ENCODE measurements at places on chromosomes 1 and 21.
A peak's percentile ranks its signal among the peaks of the same experiment; 100 is the strongest.

DNA sequence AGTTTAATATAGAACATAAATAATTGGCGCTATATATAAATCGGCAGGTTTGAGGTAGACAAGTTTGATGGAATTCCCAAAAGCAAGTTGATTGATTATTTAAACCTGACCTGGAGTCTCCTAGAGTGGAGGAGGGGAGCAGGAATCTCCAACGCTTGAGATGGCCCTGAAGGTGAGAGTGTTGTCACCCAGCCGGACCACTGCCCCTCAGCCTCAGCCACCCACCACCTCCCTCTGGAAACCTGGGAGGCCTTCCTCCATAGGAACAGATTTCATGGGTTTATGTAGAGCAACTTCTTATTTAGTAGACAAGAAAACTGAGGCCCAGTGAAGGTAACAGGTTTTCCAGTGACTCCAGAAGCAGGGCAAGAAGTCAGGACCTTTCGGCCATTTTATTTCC, 389.5 kb downstream of the KIF26B start:
- DNase-seq: no peak

GRCh38 chr21:17585875-17586450, 26.7 kb downstream of the BTG3 start:
- DNase-seq: peak; percentile 66

DNA sequence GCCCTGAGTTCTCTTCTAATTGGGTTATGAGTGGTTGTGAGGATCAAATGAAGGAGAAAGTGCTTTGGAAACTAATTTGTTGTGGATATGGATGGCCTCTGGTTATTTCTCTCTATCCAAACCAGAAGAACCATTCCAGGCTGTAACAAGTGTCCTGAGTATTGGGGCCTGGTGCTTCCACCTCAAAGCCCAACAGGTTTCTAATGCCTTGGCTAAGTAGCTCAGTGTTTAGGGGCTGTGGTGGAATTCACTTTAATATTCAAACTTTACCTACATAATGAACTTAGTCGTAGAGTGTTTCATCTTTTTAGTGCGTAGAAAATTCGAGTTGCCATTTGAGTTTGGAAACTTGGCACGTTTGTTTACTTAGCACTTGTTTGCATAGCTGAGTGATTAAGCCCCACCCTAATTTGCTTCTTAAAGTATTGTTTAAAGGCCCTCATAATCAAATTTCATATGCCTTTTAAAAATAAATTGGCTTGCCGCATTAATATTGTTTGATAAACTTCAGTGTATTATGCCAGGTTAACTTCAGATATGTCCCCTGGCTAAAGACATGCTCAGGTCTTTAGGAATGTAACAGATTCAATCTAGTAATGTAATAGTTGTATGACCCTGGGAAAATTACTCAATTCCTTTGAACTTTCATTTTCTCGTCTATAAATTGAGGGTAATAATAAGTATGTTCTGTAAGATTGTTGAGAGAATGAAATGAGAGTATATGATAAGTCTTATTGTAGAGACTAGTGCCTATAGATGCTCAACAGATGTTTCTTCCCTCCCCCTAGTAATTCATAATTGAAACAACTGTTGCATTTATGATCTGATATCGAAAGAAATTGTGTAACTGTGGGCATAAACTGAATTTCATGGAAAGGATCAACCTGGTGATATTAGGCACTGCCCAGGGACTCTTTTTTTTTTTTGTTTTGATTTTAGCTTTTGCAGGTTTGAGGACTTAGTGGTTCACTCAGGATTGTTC, 1.6 kb downstream of the AGO4 start:
- no peak for DNase-seq

DNA sequence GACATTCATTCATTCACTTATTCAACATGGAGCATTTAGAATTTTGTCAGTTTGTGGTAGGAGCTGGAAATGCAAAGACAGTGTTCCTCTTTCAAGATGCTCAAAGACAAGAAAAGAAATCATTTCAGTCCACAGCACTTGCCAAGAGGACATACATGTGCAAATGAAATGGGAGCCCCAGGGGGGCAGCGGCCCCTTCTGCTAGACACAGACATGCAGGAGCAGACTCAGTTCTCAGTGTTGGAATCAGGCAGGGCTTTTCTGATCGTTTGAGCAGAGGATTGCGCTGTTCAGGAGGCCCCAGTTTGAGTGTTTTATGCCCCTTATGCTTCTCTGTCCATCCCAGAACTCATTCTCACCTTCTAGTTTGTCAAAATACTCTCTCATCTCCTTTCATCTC, 35.6 kb upstream of the VASH2 start:
- DNase-seq: no peak

- DNase-seq: no peak
Observed at GRCh38 chr1:205967554-205968335, 24.5 kb upstream of the SLC26A9 start.

DNA sequence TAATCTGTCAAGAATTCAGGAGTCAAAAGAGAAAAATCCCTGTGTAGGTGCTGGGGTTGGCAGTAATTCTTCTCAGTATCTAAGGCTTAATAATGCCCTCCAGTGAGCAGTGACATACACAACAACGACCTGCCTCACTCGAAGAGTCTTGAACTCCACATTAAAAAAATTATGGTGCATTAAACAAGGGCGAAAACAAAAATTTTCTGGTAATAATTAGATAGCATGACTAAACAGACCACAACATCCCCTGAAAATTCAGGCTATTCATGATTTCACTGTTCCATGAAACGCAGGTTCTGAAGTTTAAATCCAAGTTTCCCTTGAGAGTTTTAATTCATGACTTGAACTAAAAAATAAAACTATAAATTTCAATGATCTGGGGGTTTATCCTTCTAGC, 5.1 kb downstream of the SRSF4 start:
- no peak for DNase-seq

- no peak for DNase-seq
Observed at GRCh38 chr1:246638941-246639655, 72.8 kb downstream of the CNST start.
